ENCODE measurements at places on chromosomes 1 and 21. TPM values are rescaled to one million over a fixed set of nuclear protein-coding genes. Genes with fewer than 3 reads are reported as not detected.

DNA sequence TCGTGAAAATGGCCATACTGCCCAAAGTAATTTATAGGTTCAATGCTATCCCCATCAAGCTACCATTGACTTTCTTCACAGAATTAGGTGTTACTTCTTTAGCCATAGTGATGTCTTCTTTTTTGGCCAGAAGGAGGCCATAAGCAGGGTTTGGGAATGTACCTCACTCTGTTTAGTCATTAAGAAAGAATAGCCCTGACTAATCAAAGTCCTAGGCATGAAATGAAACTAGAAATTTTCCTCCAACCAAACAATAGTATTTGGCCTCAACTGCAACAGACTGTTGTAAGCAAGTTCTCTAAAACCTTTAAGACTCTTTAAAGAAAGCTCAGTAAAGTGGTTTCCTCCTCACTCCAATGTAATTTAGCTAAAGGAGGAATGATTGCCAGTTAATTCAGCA lies 163.9 kb downstream of the AKT3 start:
- H3K4me1 ChIP-seq = no peaks in the 10 kb centered on the region
- no peaks in the 10 kb centered on the region for H3K27me3 ChIP-seq
- no peak for DNase-seq
- no peaks in the 10 kb centered on the region for H3K36me3 ChIP-seq
- no peak overlapping the region for H3K27ac ChIP-seq

DNA sequence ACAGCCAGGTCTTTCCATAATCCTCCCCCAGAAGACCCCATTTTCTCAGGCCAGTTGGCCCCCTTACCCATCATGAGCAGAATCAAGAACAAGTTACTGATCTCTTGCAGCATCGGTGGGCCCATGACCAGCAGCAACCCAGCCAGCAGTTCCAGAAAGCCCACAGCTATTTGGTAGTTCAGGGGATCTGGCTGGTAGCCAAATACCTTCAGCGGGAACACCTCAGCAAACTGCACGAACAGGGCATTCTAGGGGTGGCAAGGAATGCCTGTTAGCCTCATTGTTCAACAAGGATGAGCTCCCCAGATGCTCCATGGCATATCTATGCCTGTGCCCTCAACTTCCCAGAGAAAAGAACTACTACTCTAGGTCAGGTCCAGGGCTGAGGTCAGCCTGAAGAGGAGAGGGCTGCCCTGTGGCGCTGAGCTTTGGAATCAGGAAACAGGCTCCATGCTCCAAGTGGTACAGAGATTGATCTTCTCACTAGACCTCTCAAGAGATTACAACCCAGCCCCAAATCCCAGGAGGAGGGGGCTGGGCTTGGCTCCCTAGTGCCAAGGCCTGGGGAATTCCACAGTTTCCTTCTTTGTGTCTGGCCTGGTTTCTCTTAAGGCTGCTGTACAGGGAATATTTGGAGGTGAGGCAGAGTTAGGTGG lies 1.3 kb downstream of the TMEM35B start:
- H3K27me3 ChIP-seq = no peaks in the 10 kb centered on the region
- no peak overlapping the region for H3K27ac ChIP-seq
- H3K4me1 ChIP-seq = no peaks in the 10 kb centered on the region

- no peaks in the 10 kb centered on the region for H3K27me3 ChIP-seq
- H3K36me3 ChIP-seq = no peaks in the 10 kb centered on the region
- no peak for DNase-seq
- peaks cover 4% of the 10 kb centered on the region for H3K4me1 ChIP-seq
- H3K4me3 ChIP-seq = no peak overlapping the region
- no peak overlapping the region for H3K27ac ChIP-seq
Observed at GRCh38 chr1:209884249-209884648, 53.8 kb upstream of the SYT14 start.

GRCh38 chr1:165873481-165873880 lies 46.1 kb downstream of the UCK2 start:
- H3K27me3 ChIP-seq = no peaks in the 10 kb centered on the region
- H3K4me3 ChIP-seq = no peak overlapping the region
- H3K27ac ChIP-seq = no peak overlapping the region
- H3K36me3 ChIP-seq = no peaks in the 10 kb centered on the region
- DNase-seq = no peak

GRCh38 chr1:35856964-35857363 lies 26.0 kb upstream of the AGO1 start:
- H3K4me3 ChIP-seq = no peak overlapping the region
- no peaks in the 10 kb centered on the region for H3K4me1 ChIP-seq
- no peak for DNase-seq
- no peak overlapping the region for H3K27ac ChIP-seq

DNA sequence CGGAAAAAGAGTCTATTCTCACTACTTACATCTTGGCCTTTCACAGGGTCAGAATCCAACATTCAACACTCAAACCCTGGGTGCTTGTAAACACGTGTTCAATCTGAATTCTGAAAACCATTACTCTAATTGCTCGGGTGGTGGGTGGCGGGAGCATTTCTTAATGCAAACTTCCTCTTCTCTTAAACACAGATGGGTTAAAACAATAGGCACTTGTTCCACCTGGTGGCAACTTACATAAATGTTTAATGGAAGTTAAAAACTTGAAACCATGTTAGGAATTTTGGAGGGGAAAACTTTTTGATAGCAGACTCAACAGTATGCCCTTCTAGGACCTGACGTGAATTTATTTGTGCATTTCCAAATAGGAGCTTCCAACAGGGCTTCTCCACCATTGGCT lies 23.4 kb upstream of the TDRD10 start:
- H3K4me3 ChIP-seq = no peak overlapping the region
- no peaks in the 10 kb centered on the region for H3K27me3 ChIP-seq
- H3K36me3 ChIP-seq = no peaks in the 10 kb centered on the region
- no peak overlapping the region for H3K27ac ChIP-seq

DNA sequence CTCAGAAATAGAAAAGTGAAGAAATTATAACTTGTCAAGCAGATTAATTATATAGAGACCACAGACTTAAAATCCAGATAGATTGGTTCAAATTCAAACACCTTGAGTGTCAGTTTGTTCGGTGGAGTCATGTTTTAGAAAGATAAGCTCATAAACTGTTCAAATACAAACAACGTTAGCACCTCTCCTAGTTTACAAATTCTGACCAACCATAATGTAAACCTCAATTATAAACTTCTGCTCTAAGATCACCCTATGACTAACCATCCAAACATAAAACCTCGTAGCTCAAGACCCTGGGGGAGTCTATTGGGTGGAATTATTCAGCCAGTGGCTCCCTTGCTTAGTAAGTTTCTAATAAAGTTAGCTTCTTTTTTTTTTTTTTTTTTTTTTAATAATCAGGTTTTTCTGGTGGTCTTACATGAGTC lies 12.4 kb downstream of the CBR1 start:
- H3K4me3 ChIP-seq = no peak overlapping the region
- no peak for DNase-seq
- H3K27me3 ChIP-seq = no peaks in the 10 kb centered on the region

GRCh38 chr1:10734375-10734774 lies 62.1 kb downstream of the CASZ1 start:
- DNase-seq = no peak
- peaks cover 8% of the 10 kb centered on the region for H3K4me1 ChIP-seq
- H3K4me3 ChIP-seq = no peak overlapping the region
- no peaks in the 10 kb centered on the region for H3K36me3 ChIP-seq
- H3K27ac ChIP-seq = no peak overlapping the region
- H3K27me3 ChIP-seq = no peaks in the 10 kb centered on the region

DNA sequence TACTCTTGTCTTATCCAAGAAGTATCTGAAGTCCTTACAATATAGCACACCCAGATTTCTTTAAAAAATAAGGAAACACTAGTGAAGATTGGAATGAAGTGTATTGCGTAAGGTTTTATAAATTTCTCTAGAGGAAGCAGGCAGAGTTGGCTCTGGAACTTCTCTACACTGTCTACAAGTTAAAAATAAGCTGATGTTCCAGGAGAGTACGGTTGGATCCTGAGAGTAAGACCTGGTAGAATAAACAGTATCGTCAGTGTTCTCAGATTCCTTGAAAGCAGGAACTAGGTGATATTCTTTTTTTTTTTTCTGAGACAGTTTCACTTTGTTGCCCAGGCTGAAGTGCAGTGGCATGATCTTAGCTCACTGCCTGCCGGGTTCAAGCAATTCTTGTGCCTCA lies 107.9 kb downstream of the USP25 start:
- no peaks in the 10 kb centered on the region for H3K36me3 ChIP-seq
- no peak overlapping the region for H3K27ac ChIP-seq
- no peaks in the 10 kb centered on the region for H3K27me3 ChIP-seq
- DNase-seq = no peak

DNA sequence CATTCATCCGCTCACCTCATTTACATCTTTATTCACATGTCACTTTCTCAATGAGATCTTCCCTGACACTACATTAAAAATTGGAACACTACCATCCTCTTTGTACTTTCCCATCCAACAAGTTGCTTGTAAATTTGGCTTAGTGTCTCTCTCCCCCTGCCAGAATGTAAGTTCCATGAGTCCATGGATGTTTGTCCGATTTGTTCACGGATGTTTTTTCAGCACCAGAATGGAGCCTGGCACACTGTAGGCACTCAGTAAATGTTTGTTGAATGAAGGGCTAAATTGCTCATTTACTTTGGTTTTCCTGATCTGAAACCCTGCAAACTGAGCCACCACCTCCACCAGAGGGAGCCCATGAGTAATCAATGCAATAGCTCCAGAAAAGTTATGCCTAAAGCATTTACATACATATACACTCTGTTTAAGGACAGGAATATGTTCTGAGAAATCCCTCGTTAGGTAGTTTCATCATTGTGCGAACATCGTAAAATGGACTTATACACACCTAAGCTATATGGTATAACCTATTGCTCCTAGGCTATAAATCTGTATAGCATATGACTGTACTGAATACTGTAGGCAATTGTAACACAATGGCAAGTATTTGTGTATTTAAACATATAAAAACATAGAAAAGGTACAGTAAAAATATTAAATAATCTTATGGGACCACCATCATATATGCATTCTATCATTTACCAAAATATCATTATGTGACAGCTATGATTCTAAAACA lies 2.8 kb upstream of the EYA3 start:
- 0 out of 2 replicates have a peak, but pooled peaks cover 6% of the 10 kb centered on the region for H3K4me1 ChIP-seq
- no peak overlapping the region for H3K27ac ChIP-seq
- no peaks in the 10 kb centered on the region for H3K27me3 ChIP-seq
- DNase-seq = peak; percentile 74
- no peaks in the 10 kb centered on the region for H3K36me3 ChIP-seq
- no peak overlapping the region for H3K4me3 ChIP-seq

DNA sequence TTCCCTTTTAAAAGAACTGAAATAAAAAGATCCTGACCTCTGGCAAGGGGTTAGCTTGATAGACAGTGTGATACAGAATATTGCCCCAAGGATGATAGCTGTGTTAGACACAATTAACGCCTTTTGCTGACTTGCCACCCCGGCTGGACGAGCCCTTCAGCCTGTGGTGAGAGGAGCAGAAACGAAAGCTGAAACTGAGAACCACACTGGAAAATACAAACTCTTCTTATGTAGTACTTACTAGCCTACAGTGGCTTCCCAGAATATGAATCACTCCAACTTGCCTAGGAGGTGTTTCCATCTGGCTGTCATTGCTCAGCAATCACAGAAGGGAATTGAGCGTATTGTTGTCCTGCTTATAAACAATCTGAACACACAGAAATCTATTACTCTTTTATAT lies 22.9 kb downstream of the SAMSN1 start:
- no peaks in the 10 kb centered on the region for H3K4me1 ChIP-seq
- no peak for DNase-seq
- no peak overlapping the region for H3K27ac ChIP-seq
- H3K4me3 ChIP-seq = no peak overlapping the region
- H3K36me3 ChIP-seq = no peaks in the 10 kb centered on the region

Gene VHLL
- not detected for total RNA-seq

Gene KCNE2
- not detected for total RNA-seq

Gene SLC2A5
- total RNA-seq = 0.70 TPM

Gene S100B
- not detected for total RNA-seq

Gene TINAGL1
- total RNA-seq = 101 TPM

All from Caco-2 (cell line).